Muscle of arm (tissue), 14 donors: ENCODE measurements at places on chromosomes 6 and 20. TPM values are rescaled to one million over a fixed set of nuclear protein-coding genes. Genes with fewer than 3 reads are reported as not detected.

The SLC17A9 gene
- polyA plus RNA-seq, result not detected

The TAAR8 gene
- not detected for polyA plus RNA-seq

The AKAP12 gene
- polyA plus RNA-seq, result 118 TPM

The MDN1 gene
- polyA plus RNA-seq, result not detected

The AIF1 gene
- 12.8 TPM for polyA plus RNA-seq

The XKR7 gene
- 0.13 TPM for polyA plus RNA-seq

DNA sequence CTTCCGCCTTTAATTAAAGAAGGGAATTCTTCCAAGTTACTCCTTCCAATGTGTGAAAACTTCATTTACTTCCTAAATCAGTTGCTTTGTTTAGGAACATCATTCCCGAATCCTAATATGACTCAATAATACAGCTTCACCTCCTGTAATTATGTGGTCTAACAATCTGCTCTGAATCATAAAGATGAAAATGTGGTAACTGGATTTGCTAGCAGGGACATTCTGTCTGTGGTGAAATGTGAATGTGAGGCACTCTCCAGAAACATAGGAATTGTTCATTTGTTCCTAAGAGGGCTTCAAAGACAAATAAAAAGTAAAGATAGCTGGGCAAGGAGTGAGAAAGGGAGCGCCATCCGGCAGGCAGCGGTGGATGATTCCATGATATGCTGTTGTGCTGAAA is 678.1 kb downstream of the KIF16B start:
- DNase-seq, result no peak

GRCh38 chr20:13458860-13459451 is 179.8 kb downstream of the TASP1 start:
- no peak for DNase-seq

DNA sequence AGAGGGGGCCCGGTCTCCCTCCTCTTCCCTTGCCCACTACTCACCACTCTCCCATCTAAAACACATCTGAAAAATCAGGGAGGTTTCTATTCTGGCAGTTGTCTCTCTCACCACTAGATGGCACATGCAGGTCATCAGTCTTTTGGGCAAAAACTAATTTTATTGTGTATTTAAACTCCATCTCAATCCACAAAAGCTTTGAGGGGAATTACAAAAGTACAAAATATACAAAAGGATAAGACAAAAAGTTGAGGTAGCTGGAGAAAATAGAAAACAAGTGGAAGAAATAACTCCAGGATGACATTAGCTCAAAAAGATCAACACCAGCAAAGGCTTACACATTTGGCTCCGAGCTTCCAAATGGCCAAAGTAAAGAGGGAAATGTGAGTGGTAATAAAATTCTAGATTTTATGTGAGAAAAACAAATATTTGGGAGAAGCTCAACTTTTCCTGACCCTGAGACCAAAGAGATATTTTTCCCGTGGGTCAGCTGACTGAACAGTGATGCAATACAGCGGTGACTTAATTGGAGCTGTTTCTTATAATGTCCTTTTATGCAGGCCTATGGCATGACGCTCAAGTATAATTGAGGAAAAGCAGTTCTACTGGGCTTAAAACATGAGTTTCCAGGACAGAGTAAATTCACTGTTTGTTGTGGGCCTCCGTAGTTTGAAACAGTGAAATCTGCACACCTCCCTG is 79.8 kb upstream of the CHD6 start:
- no peak for DNase-seq

DNA sequence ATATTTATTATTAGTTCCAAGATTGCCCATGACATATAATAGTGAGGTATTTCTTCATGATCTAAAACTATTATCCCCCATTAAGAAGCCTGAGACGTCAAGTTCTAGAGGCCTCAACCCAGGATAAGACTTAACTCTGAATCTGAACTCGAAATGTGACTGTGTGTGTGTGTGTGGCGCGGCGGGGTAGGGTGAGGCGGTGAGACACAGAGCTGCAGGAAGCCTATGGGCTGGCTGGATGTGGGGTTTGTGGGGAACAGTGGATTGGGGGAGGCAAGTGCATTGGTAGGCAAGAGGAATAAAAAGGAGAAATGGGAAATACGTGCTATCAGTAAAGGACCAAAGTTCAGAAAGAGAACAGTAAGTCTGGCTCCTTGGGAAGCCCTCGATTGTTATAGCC is 66.5 kb upstream of the RNF146 start:
- no peak for DNase-seq

DNA sequence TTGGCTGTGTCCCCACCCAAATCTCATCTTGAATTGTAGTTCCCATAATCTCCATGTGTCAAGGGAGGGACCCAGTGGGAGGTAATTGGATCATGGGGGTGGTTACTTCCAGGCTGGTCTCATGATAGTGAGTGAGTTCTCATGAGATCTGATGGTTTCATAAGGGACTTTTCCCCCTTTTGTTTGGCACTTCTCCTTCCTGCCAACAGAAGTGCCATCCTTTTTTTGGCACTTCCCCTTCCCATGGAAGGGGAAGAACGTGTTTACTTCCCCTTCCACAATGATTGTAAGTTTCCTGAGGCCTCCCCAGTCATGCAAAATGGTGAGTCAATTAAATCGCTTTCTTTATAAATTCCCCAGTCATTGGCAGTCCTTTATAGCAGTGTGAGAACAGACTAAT is 18.0 kb upstream of the PI3 start:
- DNase-seq, result no peak

DNA sequence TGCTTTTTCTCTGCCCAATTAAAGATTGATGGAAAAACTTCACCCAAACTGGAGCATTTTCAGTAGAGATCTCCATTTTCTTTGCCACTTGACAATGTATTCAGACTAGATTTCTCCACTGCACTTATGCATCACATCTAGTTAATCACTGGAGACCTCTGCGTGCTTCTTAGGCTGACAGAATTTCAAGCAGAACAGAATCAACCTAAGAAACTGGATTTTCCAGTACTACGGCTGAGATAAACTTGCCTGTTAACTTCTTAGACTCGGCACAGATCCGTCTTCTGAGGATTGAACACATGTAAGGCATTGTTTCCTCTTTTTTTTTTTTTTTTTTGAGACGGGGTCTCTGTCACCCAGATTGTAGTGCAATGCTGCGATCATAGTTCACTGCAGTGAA is 139.2 kb downstream of the LRRC1 start:
- no peak for DNase-seq

DNA sequence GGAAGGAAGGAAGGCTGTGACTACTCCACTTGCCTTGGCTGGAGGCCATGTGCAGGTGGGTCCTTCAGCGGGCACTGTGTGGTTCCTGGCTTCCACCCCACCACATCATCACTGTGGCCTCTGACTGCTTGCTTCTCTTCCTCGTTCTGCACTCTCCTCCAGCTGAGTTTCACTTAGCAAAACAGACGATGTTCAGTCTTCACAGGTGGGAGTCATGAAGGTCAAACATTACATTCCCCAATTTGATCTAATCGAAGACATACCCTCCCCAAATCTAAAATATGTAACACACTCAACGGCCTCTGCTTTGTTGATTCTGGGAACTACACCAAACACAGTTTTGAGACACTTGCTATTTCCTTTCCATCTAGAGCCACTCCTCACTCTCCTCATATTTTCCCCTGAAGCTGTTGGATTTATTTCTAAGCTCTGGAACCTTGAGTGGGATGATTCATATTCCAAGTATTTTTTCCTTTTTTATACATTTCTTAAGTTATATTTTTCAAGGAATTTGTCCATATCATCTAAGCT is 132.5 kb upstream of the FOXA2 start:
- DNase-seq, result peak; percentile 38

DNA sequence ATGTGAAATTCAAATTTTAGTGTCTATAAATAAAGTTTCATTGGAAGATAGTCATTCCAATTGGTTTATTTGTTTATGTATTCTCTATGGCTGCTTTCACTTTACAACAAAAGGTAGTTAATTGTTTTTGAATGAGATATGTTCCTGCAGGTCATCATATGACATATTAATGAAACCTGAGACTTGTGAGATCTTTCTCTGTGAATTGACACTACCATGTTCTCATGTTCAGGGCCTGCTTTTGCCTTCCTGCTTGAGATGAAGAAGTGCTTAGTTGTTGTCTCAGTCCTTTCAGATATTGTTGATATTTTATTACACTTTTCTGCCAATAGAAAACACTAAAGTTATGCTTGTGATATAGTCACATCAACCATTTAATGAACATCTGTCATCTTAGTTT is 132.5 kb downstream of the UTRN start:
- DNase-seq, result no peak

- DNase-seq, result no peak
Measured at GRCh38 chr6:37115236-37115895, 54.6 kb upstream of the PIM1 start.

DNA sequence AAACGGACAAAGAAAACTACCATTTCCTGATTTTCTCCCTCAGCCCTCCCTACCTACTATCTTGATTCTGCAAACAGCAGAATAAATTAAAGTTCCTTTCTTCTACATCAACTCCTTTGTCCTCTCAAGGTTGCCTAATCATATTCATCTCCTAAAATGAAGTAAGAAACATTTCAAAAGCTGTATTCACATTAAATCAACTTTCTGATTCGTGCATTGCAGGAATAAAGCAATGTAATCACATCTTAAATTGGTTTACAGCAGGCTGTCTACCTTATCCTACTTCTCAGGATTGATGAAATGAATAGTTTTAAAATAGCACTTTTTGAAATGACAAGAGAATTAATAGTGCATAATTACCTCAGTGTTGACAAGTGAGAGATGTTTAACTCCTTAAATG is 25.1 kb downstream of the PRKN start:
- no peak for DNase-seq

DNA sequence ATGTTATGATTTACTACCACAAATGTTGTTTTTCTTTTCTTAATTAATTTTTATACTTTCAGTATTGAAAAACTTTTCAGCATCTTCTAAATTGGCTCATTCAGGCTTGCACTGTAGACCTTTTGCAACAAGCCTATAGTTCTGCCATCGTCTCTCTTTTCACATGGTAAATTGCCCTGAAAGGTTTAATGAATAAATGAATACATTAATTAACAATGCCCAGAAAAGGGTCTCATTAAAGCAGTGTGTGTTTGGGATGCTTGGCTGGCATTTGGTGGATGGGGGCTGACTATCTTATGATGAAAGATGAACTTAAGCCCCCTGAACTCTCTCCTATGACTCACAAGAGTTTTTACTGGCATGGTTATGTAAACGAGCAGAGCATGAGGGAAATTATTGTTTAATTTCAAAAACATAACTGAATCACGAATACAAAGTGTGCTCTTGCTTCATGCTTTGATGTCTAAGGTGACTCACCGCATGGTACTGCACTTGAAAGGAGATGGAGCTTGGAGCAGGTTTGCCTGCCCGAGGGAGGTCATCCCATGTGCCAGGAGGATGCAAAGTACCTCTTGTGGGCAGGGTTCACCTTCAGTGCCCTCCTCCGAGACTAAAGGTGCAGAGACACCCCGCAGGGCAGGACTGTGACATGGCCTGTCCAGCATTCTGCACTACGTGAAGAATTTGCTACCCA is 13.8 kb upstream of the PCK1 start:
- DNase-seq, result no peak

DNA sequence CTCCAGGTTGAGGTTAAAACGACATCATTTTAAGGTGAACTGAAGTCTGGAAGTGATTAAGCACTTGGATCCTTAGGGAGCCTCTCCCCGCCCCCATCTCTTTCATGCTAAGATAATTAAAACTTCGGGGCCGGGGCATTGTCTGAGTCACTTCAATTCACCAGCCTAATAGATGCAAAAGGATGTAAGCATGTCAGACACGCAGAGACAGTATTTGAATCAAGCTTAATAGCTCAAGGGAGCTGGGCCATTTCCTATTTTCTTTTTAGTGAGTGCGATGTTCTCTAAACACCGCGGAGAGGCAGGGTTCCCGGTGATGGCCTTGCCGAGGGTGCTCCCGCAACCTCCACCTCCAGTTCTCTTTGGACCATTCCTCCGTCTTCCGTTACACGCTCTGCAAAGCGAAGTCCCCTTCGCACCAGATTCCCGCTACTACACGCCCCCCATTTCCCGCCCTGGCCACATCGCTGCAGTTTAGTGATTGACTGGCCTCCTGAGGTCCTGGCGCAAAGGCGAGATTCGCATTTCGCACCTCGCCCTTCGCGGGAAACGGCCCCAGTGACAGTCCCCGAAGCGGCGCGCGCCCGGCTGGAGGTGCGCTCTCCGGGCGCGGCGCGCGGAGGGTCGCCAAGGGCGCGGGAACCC is 516 bp upstream of the IRF4 start:
- no peak for DNase-seq

- no peak for DNase-seq
Measured at GRCh38 chr6:166618866-166619761, 7.9 kb downstream of the RPS6KA2 start.

DNA sequence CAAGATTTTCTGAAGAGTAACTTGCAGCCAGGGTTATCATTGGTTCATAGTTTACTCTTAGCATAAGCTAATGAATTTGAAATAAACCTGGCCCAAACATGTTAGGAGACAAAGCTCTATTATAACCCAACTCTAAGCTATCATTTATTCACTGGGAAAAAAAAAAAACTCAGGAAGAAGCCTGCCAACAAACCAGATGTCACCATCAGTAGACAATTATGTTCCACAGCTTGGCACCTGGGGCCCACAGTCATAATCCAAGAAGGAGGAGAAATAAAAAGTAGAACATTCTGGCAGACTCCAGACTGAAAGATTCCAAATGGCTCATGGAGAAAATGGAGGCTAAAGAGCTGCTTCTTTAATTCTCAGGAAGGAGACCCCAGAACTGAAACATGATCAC is 100.0 kb upstream of the CNR1 start:
- no peak for DNase-seq

- DNase-seq, result no peak
Measured at GRCh38 chr6:63945987-63946386, 310.4 kb downstream of the PHF3 start.

DNA sequence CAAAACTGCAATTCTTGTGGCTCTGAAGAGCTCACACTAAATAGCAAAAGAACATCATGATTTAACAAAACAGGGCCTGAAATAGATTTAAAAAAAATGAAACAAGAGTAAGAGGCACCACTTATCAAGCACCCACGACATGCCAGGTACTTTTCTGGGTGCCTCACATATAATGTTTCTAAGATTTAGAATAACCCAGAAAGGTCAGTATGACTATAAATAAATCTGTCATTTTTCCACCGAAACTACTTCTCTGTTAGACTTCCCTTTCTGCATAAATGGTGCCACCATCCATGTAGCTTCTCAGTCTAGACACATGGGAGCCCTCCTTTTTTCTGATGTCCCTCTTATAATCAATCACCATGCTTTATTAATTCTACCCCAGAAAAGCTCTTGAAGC is 652.4 kb upstream of the CHD6 start:
- no peak for DNase-seq

DNA sequence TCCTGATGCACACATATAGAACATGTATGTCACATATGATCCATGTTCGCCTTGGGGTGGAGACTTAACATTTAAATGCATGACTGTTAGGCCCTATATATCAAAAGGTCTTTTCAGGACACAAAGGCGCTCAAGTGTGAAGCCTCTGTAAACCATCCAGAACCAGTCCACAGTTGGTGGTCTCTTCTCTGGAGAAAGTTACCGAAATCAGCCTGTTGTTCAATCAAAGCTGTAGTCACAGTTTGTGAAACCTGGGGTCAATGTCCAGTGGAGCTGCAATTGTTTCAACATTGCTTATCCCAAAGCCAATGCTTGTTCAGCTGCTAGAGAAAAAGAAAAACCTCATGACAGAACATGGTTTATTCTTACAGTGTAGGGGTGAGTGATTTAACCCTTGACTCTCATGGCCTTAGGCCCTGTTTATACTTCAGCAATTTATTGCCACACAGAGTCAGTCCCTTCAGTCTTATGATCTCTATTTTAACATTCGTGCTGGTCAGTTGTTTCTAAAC is 193.6 kb upstream of the CST7 start:
- no peak for DNase-seq
